ENCODE measurements at places on chromosomes 5 and 9.

DNA sequence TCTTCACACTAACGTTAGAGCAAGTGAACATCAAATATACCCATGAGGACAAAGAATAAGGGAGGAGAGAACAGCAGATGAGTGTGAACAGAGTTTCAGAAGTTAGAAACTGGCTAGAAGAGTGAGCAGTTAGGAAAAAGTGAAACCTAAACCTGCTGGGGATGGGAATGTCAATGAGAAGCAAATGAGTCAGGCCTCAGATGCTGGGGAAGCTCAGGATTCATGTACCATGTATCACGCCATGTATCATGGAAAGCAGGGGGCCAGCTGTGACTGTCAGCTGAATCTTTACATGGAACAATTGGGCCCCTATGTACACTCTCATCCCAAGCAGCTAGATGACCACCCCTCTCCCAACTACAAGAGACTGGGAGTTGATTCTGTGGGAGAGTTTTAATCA, 16.2 kb downstream of the GDF9 start:
- no peak for DNase-seq

DNA sequence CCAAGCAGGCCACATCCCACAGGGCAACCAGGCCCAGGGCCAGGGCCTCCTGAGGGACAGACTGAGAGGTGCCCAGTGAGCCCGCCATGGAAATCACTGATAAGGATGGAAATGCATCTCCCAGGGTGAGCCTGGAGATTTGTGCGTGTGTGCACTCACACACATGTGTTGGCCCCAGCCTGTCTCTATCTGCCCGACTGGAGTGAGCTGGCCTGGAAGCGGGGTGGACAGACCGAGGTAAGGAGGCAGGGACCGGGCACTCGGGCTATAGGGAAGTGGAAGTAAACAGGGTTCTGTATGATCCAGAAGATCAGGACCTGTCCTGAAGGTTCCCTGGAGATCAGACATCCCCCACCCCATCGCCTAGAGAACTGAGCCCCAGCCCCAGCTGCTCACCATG, 17.4 kb downstream of the GFI1B start:
- no peak for DNase-seq

DNA sequence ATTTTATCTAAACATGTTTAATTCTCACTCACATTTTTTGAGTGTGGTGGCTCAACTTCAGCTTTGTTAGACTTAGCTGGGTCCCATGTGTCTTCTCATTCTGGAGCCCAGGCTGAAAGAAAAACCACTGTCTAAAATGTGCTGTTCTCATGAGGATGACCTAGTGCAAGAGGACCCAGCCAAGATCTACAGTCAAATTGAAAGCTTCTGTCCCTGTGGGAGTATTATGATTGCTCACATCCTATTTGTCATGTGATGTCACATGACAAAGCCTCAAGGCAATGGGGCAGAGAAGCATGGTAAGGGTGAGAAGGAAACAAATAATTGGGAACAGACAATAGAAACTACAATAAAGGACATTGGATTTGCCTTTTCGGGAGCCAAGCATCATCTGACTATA, 113.4 kb upstream of the ASTN2 start:
- no peak for DNase-seq

DNA sequence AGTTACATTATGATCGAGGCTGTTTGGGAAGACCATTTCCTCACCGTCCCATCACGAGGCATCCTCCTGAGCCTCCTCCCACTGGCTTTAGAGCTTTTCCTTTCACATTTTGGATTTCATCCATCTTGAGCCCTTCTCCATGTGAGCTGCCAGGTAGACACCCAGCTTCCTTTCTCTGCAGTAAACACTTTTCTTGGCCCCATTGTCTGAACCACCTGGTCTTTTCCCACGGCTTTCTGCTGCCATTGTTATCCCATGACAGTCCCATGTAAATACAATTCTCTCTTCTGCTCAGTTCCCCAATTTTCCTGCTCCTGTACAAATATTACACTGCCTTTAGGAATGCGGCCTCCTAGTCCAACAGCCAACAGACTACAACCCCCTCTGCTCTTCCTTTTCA, 24.1 kb downstream of the UBE2QL1 start:
- no peak for DNase-seq

DNA sequence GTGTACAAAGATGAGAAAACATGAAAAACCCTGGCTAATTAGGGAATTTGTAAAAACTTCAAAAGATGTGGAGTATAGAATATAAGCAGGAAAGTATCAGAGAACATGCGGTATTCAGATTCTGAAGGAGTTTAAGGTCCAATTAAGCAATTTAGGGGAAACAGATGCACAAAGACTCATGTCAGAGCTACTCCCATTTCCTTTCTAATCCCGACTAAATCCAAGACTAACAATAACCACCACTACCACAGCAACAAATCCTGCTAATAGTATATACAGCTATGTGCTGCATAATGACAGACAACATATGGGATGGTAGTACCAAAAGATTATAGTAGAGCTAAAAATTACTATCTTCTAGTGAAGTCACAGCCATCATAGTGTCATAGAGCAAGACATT, 102.1 kb downstream of the LURAP1L start:
- no peak for DNase-seq
